ENCODE measurements at places on chromosomes 7 and 10.

GRCh38 chr7:68470836-68471435, 1127.3 kb upstream of the AUTS2 start:
- no peak for DNase-seq

DNA sequence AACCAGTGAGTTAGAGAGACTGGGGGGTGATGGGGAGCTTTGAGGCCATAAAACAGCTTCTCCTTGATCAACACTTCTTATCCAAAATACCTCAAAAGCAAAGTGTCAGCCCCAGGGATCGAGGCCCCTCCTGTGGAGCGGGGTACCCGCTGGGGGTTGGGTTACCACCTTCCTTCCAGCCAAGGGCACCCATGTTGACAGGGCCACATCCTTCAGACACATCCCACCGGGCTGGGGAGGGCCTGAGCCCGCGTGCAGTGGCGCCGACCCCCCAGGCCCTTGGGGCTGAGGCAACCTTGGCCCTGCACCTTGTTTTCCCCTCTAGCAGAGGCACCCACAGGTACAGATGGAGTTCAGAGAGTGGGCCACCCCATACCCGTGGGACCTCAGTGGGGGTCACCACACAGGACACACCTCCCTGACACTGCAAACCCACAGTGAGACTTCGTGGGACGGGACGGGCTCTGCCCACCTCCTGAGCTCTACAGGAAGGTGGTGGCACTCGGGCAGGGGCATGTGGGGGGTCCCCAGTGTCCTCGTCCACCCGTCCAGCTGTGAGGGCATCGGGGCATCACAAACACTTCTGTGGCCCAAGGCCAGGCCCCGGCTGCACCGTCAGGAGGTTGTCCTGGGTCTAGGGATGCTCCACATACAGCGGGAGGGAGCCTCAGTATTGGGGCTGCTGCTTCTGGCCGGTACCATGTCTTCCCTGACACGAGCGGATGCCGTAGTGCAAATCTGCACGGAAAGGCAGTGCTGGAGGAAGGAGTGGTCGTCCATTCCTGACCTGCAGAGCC, 10.7 kb downstream of the DPYSL4 start:
- DNase-seq = no peak

DNA sequence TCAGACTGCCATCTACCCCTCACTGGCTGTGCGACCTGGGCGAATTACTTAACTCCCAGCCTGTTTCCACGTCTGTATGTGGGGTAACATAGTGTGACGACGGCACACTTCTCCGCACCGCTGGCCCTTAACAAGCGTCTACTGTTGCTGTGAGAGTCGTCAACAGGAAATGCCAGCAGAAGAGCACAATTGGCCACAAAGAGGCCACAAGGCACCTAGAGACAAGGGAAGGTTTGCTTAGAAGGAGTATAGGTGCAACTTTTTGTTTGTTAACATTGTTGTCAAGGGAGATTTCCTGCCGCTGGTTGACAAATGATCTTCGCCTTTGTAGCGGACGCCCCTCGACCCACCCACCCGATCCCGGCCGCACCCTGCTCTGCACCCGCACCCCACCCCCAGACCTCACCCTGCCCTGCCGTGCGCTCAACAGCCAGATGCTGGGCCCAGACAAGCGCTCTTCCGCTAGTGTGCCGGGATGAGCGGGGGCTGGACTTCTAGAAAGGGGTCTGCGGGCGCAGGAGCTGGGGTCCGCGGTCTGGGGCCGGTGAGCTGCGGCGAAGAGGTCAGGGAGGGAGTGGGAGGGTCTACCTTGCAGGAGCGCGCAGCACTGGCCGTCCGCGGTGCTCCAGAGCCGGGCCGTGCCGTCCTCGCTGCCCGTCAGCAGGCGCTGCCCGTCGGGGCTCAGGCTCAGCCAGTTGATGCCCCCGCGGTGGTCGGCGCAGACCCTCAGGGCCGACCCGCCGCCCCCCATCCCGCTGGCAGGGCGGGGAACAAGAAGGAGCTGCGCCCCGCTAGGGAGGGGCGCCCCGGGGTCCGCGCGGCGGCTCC, 785 bp downstream of the WDR86 start:
- DNase-seq = no peak

DNA sequence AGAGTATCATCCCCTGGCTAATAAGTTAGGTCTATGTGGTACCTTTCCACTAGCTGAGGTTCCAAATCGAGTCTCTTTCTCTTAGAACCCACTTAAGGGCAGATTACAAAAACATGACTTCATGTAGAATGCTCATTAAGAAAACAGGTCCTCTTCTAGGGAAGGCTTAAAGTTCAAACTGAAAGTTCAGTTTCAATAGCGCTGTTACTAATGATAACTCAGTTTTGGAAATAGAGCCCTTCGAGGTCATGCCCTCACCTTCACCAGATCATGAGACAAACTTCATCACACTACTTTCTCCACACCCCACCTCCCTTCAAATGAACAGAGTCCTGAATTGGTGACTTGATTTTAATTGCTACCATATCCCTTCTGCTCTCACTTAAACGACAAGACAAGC, 26.2 kb downstream of the HGF start:
- no peak for DNase-seq

- DNase-seq = no peak
Measured at GRCh38 chr10:73537288-73537687, 41.5 kb upstream of the PPP3CB start.

DNA sequence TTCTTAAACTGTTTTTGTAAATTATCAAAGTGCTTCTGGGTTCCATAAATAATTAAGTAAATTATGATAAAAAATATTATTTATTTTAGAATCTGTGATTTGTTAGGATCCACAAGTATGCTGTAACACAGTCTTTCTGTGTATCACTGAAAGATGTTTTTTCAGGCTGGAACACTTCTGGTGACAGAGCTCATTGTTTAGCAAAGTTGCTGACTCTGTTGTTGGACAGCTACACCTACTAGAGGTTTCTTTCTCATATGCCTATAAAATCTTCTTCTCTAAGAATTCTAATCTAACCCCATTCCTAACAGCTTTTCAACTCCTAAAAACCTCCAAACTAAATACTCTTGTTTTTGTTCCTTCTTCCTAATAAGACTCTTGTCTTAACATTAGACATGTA, 176.8 kb downstream of the THSD7A start:
- no peak for DNase-seq

- peak; percentile 72 for DNase-seq
Measured at GRCh38 chr10:22320591-22321155, at the start of gene BMI1. BMI1 (plus strand) TSS chr10:22321099; CDS start chr10:22326450, 5,351 bp downstream.

- no peak for DNase-seq
Measured at GRCh38 chr10:128896963-128897362, 570.1 kb upstream of the MGMT start.
